Stimulated activated CD4-positive, alpha-beta T cell treated with anti-CD3 and anti-CD28 coated beads, Interleukin-12 subunit alpha, Interleukin-12 subunit beta, amount 100 ng/mL, for 24 hours (primary cell): ENCODE measurements at places on chromosomes 5 and 9.

DNA sequence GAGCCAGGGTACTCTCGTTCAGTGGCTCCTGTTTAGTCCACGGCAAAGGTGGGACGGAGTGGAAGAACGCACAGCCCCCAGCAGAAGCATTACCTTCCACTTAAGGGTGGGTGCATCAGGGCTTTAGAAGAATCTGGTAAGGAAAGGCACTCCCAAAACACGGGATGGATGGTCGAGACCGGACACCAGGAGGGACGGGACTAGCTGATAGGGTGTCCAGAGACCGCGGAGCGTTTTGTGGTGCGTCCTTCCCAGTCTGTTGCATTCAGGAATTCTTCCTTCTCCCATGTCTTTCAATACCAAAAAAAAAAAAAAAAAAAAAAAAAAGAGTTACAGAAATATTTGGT lies 545 bp upstream of the CTSV start:
- no peak for DNase-seq

GRCh38 chr5:126341906-126342630 lies 81.1 kb upstream of the GRAMD2B start:
- DNase-seq: no peak

GRCh38 chr9:76624391-76625048 lies 139.7 kb upstream of the PCA3 start:
- no peak for DNase-seq

- no peak for DNase-seq
Measured at GRCh38 chr5:176535101-176535663, 2.0 kb downstream of the RNF44 start.

- no peak for DNase-seq
Measured at GRCh38 chr9:80554301-80554700, 982.5 kb downstream of the TLE4 start.

GRCh38 chr5:170486371-170486770 lies 17.4 kb upstream of the KCNIP1 start:
- no peak for DNase-seq
